ENCODE measurements at places on chromosomes 12 and 14.

DNA sequence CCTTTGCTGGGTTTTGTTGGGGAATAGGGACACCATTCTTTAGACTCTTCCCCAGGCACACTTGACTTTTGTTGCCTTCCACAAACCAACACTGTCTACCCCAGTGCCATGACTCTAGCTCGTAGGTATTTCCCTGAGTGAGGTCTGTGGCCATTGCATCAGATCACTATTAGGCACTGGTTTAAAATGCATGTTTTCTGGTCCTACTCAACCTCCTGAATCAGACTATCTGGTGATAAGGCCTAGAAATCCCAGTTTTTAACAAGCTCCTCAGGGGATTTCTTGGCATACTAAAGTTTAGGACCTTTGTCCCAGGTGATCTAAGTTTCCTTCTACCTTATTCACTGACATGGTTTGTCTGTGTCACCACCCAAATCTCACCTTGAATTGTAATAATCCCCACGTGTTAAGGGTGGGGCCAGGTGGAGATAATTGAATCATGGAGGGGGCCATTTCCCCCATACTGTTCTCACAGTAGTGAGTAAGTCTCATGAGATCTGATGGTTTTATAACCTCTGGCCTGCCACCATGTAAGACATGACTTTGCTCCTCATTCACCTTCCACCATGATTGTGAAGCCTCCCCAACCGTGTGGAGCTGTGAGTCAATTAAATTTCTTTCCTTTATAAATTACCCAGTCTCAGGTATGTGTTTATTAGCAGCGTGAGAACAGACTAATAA lies 87.8 kb upstream of the PSMC1 start:
- DNase-seq = no peak

DNA sequence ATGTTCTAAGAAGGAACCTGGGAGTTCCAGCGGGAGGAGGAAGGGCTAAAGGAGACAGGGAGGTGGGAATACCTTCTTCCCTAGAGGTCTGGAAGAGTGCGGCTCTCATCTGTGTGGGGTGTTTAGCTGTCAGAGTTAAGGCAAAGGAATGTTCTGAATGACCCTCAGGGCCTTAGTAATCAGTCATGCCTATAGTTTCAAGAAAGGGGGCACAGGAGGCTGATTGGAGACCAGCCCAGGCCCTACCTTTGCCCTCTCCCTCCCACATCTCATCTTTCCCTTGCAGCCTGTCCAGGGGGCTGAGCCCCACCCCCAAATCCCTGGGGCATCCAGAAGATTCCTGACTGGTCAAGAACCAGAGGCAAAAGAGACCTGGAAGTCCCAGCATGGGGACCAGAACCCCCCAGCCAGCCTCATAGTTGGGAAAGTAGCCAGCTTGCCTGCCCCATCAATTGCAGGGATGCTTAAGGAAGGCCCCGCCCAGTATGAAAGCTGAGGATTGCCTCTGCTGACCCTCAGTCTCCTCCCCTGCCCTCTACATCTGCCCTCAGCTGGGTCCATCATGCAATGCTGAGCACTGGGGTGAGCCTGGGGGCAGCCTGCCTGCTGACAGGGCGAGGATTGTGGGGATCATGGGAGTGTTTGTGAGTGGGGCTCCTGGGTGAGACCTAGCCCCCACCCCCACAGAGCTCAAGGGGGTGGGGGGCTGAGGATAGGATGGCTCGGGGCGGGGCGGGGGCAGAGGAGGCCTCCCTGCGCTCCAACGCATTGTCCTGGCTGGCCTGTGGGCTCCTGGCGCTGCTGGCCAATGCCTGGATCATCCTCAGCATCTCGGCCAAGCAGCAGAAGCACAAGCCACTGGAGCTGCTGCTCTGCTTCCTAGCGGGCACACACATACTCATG lies 1.8 kb downstream of the GPR162 start:
- DNase-seq = no peak

- no peak for DNase-seq
Observed at GRCh38 chr12:45350861-45351260, 135.0 kb downstream of the ANO6 start.

DNA sequence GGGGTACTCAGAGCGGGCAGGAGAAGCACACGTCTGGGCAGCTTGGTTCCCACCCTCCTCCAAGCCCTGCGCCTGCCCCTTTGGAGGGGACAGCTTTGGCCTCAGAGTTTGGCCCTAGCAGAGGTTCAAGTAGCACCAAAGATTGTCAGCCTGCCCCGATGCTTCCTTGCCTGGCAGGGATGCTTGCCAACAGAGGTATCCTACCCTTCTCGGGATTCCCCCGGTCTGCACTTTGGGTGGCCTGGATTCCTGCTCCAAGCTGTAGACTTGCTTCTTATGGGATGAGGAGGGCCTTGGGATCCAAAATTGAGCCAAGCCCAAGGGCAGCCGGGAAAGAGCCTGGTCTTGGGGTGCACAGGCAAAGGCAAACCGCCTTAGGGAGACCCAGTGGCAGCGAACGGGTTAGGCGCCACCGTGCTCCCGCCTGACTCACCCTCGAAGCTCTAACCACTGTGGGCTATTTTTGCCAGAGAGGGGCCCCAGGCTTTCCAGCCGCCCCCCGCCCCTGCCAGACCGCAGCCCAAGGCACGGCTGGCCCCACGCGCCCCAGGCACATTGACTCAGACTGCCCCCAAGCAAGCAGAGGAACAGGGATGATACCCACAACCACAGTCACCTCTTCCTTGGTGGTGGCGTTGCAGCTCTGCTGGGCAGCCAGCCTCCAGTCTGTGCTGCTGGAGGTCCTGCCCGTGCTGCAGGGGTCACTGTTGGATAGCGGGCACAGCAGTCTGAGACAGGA lies 847 bp upstream of the WNT10B start:
- DNase-seq = no peak

GRCh38 chr14:102028733-102029132 lies 58.1 kb downstream of the HSP90AA1 start:
- DNase-seq = no peak

DNA sequence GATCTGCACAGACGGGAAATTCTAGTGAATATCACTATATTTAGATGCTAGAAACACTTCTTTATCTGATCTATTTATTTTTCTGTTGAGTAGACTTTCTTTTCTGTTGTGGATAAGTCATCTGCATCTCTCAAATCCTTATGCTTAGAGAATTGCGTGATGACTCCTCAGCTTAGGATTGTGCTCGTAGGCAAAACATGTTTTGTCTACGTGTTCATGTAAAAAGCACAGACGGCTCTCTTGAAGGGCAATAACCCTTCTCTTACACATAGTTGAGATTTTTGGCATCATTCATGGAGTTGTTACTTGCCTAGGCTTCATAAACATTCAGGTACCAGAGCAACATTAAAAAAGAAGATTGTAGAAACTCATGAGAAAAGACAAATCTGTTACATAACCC lies 18.6 kb downstream of the PPFIBP1 start:
- no peak for DNase-seq

- DNase-seq = no peak
Observed at GRCh38 chr12:57368349-57369095, 62.3 kb downstream of the R3HDM2 start.

- DNase-seq = no peak
Observed at GRCh38 chr14:74089251-74090020, 4.7 kb downstream of the LIN52 start.

GRCh38 chr14:104677512-104678332 lies 11.7 kb upstream of the INF2 start:
- DNase-seq = peak; percentile 51

DNA sequence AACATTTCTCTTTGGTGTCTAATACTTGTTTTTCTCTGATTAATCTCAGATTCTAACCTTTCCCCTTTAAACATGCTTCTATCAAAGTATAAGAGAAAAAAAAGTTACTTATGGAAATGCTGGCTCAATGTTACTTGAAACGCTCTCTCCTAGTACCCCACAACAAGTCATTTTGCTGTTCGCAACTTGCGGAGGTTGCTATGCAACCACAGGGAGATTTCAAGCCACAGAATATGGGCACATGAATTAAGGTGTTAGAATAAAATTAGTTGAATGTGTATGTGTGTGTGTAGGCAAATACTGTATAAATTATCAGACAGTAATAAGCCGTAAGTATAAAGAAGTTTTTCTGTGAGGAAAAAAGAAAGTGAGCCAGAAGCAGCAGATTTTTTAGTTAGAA lies 80.6 kb downstream of the CCDC59 start:
- DNase-seq = no peak

- no peak for DNase-seq
Observed at GRCh38 chr12:28130625-28131598, 59.3 kb upstream of the CCDC91 start.

DNA sequence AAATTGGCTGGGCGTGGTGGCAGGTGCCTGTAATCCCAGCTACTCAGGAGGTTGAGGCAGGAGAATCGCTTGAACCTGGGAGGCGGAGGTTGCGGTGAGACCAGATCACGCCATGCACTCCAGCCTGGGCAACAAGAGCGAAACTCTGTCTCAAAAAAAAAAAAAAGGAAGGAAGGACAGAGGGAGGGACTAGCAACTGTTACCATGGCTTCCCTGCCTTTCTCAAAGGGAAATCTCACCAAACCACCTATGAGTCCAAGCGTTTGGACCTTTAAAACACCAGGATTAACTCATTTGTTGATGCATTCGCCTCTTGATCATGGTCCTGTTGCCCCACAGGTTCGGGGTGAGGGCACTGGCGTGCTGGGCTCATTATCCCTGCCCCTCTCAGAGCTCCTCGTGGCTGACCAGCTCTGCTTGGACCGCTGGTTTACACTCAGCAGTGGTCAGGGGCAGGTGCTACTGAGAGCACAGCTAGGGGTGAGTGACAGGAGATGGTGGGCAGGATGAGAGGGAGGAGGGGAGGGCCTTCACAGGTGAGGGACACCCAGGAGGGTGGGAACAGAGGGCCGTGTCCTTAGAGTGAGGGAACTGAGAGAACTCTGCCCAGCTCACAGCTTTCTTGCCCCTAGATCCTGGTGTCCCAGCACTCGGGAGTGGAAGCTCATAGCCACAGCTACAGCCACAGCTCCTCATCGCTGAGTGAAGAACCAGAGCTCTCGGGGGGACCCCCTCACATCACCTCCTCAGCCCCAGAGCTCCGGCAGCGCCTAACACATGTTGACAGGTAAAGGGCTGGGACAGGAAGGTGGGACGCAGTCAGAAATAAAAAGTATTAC lies 10.2 kb upstream of the MYL6B start:
- no peak for DNase-seq

GRCh38 chr12:121072147-121072546 lies 33.1 kb upstream of the OASL start:
- no peak for DNase-seq

GRCh38 chr12:67451206-67451605 lies 182.0 kb downstream of the CAND1 start:
- no peak for DNase-seq

DNA sequence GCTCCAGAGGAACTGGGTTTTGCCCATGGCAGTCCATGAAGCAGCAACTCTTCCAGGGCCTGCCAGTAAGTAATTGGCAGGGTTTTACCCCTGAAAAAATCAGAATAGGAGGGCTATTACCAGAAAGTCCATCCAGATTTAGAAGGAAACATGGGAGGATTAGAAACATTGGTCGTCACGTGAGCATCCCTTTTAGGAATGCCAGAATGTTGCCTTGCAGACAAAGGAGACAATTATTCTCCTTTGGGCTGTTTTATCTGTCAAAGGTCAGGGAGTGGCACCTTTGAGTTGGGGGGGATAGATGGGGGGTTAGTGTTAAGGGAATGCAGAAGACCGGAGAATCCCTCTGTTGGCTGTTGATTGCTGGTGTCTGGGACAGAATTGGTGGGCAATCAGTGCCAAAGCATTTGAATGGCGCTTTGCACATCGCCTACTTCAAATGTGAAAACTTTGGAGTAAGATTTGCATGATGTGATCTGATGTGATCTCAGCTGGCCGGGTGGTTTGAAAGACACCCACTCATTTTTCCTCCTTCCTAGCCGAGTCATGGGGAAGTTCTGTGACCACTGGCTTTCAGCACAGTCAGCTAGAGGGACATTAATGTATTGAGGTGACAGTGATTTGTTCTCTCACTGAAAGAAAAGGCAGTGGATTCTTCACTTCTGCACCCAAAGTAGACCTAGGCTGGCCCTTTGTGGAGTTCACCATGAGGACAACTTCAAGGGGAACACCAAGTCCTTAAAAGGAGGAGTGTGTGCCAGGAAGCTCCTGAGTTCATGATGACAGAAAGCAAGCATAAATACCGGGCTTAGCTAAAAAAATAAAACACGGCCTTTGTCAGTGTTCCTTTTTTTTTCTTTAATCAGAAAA lies 31.4 kb downstream of the FLVCR2 start:
- DNase-seq = no peak

DNA sequence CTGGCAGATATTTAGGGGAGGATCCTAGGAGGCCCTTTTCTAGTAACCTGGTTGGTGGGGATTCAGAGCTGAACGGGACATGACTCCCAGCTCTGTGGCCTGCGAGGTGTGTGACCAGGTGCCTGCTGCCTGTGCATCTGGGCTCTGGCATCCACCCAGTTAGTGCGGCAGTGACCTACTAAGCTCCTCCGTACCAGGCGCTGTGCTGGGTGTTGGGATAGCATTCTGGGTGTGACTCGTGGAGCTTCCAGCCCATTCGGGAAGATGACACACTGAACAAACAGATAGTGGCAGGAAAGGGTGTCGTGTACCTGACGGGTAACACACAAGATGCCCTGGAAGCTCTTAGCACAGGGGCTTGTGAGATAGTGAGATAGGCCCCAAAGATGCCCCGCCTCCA lies 80.9 kb downstream of the ACACB start:
- no peak for DNase-seq

DNA sequence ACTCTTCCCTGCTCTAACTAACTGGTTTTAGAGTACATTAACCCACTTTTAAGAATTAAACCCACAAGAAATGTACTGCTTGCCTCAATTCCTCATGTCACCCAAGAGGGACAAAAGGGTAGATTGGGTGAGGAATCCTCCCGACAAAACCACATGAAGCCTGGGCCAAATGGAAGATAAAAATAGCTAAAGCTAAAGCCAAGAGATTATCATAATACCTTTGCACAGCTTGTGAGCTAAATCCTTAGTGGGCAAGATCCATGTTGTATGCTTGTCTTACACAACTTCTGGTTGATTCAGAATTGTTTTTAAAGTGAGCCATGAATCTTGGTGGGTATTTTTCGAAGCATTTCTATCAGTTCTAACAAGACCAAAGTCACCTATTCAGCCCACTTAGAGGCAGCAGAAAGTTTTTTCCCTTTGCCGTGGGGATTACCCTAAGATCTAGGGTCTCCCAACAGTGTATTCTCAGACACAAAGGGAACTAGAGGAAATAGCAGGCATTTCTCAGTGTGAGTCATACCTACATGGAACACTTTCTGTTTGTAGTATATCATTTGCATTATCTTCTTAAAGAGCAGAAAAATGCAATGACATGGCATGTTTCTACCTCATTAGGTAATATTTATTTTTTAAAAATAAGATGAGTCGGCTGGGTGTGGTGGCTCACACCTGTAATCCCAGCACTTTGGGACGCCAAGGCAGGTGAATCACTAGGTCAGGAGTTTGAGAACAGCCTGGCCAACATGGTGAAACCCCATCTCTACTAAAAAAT lies 616.6 kb downstream of the KCNH5 start:
- no peak for DNase-seq

DNA sequence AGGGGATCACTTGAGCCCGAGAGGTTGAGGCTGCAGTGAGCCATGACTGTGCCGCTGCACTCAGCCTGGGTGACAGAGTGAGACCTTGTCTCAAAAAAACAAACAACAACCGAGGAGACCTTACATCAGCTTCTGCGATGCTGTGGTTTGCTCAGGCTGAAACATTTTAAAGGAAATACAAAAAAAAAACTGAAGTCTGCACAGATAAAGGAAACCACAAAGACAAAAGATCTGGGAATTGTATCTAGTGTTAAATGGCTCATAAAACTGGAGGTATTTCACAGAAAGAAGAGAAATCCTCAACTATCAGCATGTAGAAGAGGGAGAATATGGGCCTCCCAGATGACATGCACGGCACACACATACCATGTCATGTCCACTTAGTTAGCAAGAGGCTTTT lies 60.3 kb upstream of the VPS33A start:
- DNase-seq = peak; percentile 33

Data from CD4-positive, alpha-beta T cell (primary cell).